CD4-positive, alpha-beta memory T cell (primary cell): ENCODE measurements at places on chromosomes 7 and 10.

- DNase-seq, result no peak
Measured at GRCh38 chr10:132063432-132063831, 2.3 kb upstream of the JAKMIP3 start.

- no peak for DNase-seq
Measured at GRCh38 chr7:87816389-87816788, 59.8 kb downstream of the SLC25A40 start.

DNA sequence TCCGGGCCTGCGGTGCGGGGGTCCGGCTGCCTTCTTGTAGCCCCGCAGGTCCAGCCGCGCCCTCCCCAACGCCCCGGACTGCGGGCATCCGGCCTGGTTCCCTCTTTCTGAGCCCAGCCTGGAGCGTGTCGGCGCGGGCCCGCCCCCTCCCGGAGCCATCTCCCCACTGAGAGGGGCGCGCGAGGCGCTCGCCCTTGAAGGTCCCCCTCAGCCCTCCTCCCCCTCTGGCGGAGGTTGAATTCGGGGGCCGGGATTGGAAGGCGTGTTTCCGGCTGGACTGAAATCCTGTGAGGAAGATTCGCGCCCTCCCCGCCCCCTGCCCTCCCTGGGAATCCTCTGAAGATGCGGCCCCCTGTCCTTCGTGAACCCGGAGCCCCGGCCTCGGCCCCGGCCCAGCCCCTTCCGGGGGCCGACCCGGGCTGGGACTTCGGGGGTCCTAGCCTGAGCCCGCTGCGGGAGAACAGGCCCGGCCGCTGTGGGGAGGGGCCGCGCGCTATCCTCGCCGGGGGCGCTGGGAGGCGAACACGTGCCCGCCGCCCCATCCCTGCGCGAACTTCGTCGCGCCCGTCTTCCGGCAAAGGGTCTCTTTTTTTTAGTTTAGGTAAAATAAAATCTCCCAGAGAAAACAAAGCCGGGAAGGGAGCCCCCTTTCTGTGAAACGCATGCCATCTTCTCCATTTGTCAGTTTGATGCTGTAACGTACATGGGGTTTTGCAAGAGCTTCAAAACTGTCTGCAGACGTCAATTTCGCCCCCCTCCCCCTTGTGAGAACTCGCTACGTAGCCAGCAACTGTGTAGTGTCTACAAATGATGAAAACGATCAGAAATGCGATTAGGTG is 636 bp downstream of the PDCD4 start:
- peak; percentile 98 for DNase-seq

DNA sequence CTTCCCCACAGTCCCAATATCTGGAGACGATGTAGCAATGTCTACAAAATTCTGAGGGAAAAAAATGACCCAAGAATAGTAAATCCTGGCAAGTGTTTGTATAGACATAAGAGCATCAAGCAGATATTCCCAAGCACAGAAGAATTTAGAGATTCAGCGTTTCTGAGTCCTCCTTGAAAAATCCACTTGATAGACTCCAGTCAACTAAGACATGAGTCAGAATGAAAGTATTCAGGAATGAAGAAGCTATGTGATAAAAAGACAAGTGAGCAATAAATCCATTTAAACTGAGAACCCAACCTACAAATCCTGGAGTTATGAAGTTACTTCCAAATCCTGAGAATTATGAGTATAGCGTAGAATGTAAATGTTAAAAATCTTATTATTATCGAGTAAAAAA is 86.1 kb upstream of the NPY start:
- no peak for DNase-seq

DNA sequence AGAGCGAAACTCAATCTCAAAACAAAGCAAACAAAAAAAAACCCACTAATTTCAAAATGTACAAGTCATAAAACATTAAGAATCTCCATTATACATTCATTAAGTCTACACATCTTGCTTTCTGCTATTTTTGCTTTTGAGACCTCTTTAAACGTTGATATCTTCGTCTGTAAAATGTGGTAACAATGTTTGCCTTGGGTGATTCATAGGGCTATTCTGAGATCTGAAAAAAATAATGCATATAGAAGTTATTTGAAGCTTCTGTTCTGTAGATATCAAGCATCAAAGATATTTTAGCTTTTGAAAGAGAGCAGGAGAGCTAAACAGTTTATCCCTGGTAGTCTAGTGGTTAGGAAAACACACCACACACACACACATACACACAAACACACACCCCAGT is 158.1 kb upstream of the PLXDC2 start:
- DNase-seq, result no peak

- DNase-seq, result no peak
Measured at GRCh38 chr7:82257118-82257695, 186.4 kb downstream of the CACNA2D1 start.

DNA sequence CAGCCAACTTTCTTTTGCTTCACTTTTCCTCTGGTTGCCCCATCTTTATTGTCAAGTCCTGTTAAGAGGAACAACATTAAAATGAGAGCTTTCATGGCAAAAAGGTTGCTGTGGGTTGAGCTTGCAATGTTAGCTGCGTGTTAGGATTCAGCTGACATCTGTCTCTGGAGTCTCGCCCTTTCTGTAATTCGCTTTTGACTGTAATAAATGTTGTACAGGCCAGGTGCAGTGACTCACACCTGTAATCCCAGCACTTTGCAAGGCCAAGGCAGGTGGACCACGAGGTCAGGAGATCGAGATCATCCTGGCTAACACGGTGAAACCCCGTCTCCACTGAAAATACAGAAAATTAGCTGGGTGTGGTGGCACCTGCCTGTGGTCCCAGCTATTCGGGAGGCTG is 24.1 kb downstream of the MNX1 start:
- no peak for DNase-seq

DNA sequence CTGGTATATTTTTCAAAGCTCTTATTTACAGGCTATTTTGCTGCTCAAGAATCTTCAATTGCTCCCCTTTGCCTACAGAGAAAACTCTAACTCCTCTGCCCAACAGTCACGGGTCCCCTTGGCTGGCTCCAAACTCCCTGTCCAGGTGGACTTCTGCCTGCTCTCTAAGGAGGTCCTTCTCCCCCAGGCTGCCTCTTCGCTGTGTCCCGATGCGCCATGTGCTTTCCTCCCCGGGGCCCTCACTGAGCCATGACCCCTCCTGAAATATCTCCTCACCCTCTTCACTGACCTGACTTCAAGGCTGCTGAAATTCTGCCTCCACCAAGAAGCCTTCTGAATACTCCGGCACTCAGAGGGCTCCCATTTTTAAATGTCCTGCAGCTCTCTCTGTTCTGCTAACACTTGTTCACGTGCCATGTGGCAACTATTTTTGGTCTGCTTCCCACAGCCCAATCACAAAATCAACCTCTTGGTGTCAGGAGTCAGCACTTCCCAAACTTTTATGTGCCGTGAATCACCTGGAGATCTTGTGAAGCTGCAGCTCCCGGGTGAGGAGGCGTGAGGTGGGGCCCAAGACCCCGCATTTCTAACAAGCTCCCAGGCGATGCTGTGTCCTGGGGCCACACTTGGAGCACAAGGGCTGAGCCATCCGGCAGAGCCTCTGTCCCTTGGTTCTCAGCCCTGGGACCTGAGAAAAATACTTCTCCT is 85.7 kb upstream of the COL13A1 start:
- no peak for DNase-seq

DNA sequence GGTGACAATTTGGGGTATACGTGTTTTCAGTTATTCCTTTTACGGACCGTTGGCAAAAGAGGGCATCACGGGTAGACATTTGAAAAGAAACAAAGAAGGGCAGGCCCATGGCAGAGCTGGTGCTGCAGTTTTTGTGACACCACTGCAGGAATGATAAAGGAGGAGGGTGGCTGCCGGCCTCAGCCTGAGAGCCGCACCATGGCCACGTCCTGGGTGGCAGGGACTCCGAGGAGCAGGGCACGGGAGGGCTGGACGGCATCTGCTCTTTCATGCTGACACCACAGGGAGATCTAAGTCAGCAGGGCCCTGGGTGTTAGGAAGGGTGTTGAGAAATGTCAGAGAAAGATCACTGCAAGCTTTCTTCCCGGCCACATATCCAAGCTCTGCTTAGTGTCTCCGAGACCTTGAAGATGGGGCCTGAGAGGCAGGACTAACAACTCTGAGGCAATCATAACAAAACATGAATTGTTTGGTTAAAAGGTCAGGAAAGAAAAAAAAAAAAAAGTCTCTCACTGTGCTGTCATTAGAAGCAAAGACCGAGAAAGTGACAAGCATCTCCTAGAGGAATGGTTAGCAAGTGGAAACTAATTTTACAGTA is 36.6 kb downstream of the INSYN2A start:
- no peak for DNase-seq

GRCh38 chr7:6651851-6652445 is 14.8 kb downstream of the ZNF316 start:
- DNase-seq, result no peak

GRCh38 chr7:150380463-150380862 is 1.3 kb downstream of the ZNF775 start:
- DNase-seq, result no peak

DNA sequence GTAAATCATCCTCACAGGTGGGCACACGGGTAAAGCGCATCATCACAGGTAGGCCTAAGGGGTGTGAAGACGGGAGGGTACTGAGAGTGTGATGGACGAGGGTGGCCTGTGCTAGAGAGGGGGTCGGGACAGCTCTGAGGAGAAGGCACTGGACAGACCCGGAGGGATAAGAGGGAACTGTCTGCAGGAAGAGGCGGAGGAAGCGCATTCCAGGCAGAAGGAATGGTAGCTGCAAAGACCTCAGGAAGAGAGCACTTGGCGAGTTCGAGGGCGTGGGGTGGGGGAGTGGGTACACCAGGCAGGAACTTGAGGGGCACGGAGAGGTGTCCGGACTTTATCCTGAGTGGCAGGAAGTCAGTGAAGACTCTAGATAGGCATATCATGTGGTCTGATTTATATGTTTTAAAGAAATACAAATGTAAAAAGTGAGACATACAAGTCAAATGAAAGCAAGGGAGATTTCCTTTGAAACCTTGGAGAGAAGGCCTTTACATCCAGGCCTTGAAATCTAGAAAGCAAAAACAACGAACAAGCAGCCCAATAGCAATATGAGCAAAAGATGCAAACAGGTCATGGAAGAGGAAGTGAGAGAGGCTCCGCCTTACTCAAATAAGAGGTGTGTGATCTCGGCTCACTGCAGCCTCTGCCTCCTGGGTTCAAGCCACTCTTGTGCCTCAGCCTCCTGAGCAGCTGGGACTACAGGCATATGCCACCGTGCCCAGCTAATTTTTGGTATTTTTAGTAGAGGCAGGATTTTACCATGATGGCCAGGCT is 3.6 kb downstream of the LHPP start:
- peak; percentile 12 for DNase-seq

DNA sequence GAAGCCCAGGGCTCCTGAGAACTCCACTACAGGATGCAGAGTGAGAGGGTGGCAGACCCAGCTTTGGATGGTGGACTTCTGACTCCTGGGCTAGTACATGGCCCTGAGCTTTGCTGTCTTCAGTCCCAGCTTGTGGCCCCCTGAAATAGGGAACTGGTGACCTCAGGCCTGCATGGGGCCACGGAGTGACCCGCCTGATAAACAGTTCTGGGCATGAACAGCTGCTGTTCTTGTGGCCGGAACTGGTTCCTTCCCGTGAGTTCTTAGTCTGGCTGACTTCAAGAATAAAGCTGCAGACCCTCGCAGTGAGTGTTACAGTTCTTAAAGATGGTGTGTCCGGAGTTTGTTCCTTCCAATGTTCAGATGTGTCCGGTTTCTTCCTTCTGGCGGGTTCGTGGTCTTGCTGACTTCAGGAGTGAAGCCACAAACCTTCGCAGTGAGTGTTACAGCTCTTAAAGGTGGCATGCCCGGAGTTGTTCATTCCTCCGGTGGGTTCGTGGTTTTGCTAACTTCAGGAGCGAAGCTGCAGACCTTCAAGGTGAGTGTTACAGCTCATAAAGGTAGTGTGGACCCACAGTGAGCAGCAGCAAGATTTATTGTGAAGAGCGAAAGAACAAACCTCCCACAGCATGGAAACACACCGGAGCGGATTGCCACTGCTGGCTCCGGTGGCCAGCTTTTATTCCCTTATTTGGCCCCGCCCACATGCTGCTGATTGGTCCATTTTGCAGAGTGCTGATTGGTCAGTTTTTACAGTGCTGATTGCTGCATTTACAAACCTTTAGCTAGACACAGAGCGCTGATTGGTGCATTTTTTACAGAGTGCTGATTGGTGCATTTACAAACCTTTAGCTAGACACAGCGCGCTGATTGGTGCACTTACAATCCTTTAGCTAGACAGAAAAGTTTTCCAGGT is 268.0 kb downstream of the ZEB1 start:
- no peak for DNase-seq

- DNase-seq, result no peak
Measured at GRCh38 chr10:44640429-44640828, 255.5 kb upstream of the CXCL12 start.

DNA sequence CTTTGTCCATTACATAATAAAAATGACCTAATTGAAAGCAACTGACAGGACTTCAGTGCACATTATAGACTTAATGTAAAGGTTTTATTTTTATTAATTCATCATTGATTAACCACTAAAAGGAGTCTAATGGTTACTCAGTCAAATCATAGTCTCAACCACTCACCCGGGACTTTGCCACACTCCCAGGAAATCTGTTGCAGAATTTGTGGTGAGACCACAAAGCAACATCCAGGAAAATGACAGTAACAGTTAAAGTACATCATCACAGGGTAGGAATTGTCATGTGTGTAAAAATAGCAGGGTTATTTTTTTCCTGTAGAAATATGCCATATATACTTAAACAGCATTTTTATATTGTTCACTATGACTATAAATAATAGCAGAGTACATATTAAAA is 6.3 kb upstream of the HGF start:
- DNase-seq, result no peak

DNA sequence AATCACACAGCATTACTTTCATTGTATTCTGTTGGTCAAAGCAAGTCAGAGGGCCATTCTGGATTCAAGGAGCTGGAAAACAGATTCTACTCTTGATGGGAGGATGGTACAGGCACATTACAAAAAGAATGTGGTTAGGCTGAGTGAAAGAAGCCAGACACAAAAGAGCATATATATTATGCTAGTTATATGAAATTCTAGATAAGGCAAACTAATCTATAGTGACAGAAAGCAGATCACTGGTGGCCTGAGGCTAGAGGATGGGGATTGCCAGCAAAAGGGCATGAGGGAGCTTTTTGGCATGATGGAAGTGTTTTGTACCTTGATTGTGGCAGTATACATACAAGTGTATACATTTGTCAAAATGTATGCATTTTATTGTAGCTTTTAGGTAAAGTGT is 96.8 kb downstream of the SPAG6 start:
- DNase-seq, result no peak
